Stomach (tissue), 19 donors: ENCODE measurements at places on chromosomes 5 and 9. TPM values are rescaled to one million over a fixed set of nuclear protein-coding genes. Genes with fewer than 3 reads are reported as not detected.
A peak's percentile ranks its signal among the peaks of the same experiment; 100 is the strongest.

GRCh38 chr5:72511774-72512592, 4.8 kb upstream of the ZNF366 start:
- H3K4me3 ChIP-seq = no peak overlapping the region
- no peaks in the 10 kb centered on the region for H3K36me3 ChIP-seq
- DNase-seq = no peak

FOXD1 gene
- not detected for total RNA-seq

LHX6 gene
- total RNA-seq = 5.3 TPM

DNA sequence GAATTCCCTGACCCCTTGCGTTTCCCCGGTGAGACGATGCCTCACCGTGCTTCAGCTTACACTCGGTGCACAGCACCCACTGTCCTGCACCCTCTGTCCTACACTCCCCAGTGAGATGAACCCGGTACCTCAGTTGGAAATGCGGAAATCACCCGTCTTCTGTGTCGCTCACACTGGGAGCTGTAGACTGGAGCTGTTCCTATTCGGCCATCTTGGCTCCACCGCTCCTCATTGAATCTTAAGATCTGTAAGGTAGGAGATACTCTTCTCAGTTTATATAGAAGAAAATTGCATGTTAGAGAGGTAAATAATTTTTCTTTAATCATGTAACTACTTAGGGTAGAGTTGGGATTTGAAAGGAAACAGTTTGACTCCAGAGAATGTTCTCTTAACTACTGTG, 62.2 kb downstream of the DMRTA1 start:
- no peak overlapping the region for H3K27ac ChIP-seq
- no peaks in the 10 kb centered on the region for H3K27me3 ChIP-seq
- H3K4me1 ChIP-seq = no peaks in the 10 kb centered on the region
- H3K36me3 ChIP-seq = no peaks in the 10 kb centered on the region

IFNA13 gene
- not detected for total RNA-seq

GRCh38 chr5:176750144-176750543, 60.2 kb upstream of the UNC5A start:
- H3K36me3 ChIP-seq = no peaks in the 10 kb centered on the region
- H3K4me3 ChIP-seq = no peak overlapping the region
- H3K4me1 ChIP-seq = no peaks in the 10 kb centered on the region
- DNase-seq = no peak
- H3K27me3 ChIP-seq = peaks cover 12% of the 10 kb centered on the region
- H3K27ac ChIP-seq = no peak overlapping the region

- no peak overlapping the region for H3K4me3 ChIP-seq
- no peaks in the 10 kb centered on the region for H3K4me1 ChIP-seq
- H3K36me3 ChIP-seq = no peaks in the 10 kb centered on the region
- H3K27ac ChIP-seq = no peak overlapping the region
- no peak for DNase-seq
These were observed 376.7 kb downstream of the DNAH5 start for GRCh38 chr5:13567819-13568218.

DNA sequence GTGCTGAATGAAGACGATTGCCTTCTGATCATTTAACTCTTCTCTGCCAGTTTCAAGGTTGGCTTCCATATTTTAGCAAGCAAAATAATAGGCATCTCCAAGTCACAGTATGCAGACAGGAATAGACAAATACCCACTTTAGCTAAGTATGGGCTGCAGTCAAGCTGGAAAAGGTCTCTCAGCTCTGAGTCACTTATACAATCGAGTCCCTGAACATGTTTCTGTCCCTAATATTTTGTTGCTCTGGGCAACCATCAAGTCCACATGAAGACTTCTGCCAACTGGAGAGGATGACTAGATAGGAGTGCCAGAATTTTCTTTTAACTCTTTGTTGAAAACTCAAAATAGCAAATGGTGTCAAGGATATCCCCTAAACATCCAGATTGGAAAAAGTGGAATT, 575.3 kb downstream of the RAB3C start:
- no peaks in the 10 kb centered on the region for H3K4me1 ChIP-seq
- no peak overlapping the region for H3K4me3 ChIP-seq
- no peak overlapping the region for H3K27ac ChIP-seq
- no peaks in the 10 kb centered on the region for H3K27me3 ChIP-seq

GRCh38 chr9:133737071-133737773, 930 bp downstream of the SARDH start:
- DNase-seq = peak; percentile 46
- no peaks in the 10 kb centered on the region for H3K36me3 ChIP-seq
- peaks cover 22% of the 10 kb centered on the region for H3K4me1 ChIP-seq
- H3K27me3 ChIP-seq = peaks cover 4% of the 10 kb centered on the region
- H3K27ac ChIP-seq = no peak overlapping the region

ZNF622 gene
- 17.5 TPM for total RNA-seq
